ENCODE measurements at places on chromosomes 7 and 10. TPM values are rescaled to one million over a fixed set of nuclear protein-coding genes. Genes with fewer than 3 reads are reported as not detected.

The OR2A5 gene
- not detected for total RNA-seq

The SLC18A2 gene
- not detected for total RNA-seq

The CYTH3 gene
- 19.4 TPM for total RNA-seq

The INA gene
- total RNA-seq: 28.3 TPM

The ITGA8 gene
- total RNA-seq: not detected

The NODAL gene
- total RNA-seq: not detected

The TSPAN15 gene
- total RNA-seq: 112 TPM

The SLC26A3 gene
- total RNA-seq: not detected

The SFRP4 gene
- 6.9 TPM for total RNA-seq

The SYT15 gene
- 3.0 TPM for total RNA-seq

The ANXA8L1 gene
- 95.5 TPM for total RNA-seq

The AOC1 gene
- total RNA-seq: not detected

Data from A549 treated with RU486 at 1 μM for 4 hours (cell line).